ENCODE measurements at places on chromosomes 2 and 18. TPM values are rescaled to one million over a fixed set of nuclear protein-coding genes. Genes with fewer than 3 reads are reported as not detected.

The SCN2A gene
- 0.02 TPM for total RNA-seq

The IL18R1 gene
- total RNA-seq: 1.0 TPM

The OXER1 gene
- total RNA-seq: not detected

The RAD51AP2 gene
- not detected for total RNA-seq

The CABLES1 gene
- 15.3 TPM for total RNA-seq

The CDK15 gene
- not detected for total RNA-seq

The OR6B2 gene
- total RNA-seq: not detected

The GALNT14 gene
- 44.6 TPM for total RNA-seq

The GPR75 gene
- 2.3 TPM for total RNA-seq
